ENCODE measurements at places on chromosomes 3 and 15.

- no peak for DNase-seq
Measured at GRCh38 chr3:135448520-135448919, 517.0 kb upstream of the PPP2R3A start.

DNA sequence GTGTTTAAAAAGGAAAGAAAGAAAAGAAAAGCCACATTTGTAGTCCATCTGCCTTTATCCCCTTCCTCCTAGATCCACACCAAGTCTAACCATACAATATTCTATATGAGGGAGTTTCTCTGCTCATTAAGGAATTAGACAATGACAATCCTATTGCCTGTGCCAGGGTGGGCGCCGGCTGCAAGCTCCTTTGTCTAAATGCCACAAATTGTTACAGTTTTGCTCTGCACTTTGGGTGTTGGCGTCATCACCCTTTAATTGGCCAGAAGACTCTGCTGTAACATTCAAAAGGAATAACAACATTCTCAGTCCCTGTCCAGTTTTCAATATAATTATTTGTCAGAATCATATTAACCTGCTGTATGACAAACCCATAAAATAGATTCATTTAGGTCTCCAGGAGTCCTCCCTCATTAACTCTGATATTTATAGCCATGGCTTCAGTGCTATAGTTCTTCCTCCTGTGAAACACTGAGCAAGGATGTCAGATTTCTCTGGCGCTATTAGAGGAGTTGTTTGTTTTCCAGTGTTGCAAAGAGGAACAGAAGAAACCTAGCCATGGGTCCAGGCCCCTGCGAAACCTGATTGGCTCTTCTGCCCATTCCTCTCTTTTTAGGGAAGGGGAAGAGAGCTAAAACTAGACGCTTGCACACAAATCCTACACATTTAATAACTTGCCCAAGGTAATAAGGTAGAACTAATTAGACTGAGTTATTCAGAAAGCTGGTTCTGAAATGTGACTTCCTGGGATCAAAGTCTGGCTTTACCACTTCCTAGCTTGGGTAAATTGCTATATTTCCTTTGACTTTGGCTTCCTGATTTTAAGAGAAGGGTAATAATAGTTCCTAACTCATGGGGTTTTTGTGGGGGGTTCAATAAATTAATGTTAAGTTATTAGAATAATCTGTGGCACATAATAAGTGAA lies 112.4 kb downstream of the CD47 start:
- DNase-seq: no peak

- no peak for DNase-seq
Measured at GRCh38 chr15:65195548-65195923, 10.4 kb upstream of the CLPX start.

GRCh38 chr3:67017211-67017610 lies 19.1 kb downstream of the KBTBD8 start:
- no peak for DNase-seq

- DNase-seq: peak; percentile 77
Measured at GRCh38 chr3:191356631-191357439, 26.5 kb upstream of the UTS2B start.

- DNase-seq: no peak
Measured at GRCh38 chr15:69067296-69067695, 52.8 kb downstream of the NOX5 start.

DNA sequence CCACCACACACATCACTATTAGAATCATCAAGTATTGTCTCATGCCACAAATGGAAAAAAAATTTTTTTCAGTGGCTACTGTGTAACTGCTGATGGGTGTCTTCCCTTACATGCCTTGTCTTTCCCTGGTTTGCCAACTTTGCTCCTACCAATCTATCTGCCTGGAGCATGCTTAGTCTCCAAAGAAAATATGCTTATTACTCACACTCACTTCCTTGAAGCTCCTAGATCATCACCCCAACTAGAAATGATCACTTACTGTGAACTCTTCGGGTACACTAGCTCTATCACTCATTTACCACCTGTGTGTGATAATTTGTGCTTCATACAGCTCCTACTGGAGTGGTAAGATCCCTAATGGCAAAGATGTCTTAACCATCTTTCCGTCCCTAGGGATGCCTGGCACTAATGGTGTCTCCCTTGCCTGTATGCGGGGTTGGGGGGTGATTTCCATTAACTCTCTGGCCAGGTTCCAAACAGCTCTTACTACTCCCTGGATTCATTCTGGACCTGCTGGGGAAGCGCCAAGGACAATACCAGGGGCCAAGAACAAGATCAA lies 799 bp downstream of the VPS33B start:
- no peak for DNase-seq

- DNase-seq: no peak
Measured at GRCh38 chr3:46881596-46882376, 4.3 kb downstream of the PTH1R start.
